ENCODE measurements at places on chromosomes 7 and 10. TPM values are rescaled to one million over a fixed set of nuclear protein-coding genes. Genes with fewer than 3 reads are reported as not detected.

GRCh38 chr10:69242852-69243212 lies 22.7 kb downstream of the HKDC1 start:
- no peak for DNase-seq

Gene GRID1
- 2.3 TPM for polyA plus RNA-seq

DNA sequence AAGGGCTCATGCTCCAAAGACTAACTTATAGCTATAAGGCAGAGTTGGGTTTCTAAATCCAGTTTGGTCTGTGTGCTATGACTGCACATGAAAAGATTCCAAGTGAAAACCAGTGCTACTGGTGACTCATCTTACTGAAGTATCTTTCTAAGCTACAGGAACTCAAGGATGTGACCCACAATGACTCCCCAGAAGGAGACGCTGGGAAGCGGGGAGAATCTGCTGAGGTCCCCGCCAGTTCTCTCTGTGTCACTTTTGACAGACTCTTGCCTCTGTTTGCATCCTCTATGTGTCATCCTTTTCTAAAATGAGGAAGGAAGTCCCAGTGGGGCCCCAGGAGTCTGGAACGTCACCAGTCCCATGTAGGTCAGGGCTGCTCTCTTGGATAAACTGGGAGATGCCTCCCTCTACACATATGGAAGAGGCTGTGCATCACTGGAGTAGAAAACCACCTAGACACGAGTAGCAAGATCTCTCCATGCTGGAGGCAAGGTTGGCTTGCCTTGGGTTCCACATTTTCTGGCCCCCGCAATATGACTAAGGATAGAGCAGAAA lies 28.8 kb upstream of the GPR26 start:
- no peak for DNase-seq

GRCh38 chr10:60086421-60086820 lies 180.1 kb upstream of the CCDC6 start:
- no peak for DNase-seq

- DNase-seq: no peak
Measured at GRCh38 chr10:31622978-31623377, 304.0 kb downstream of the ZEB1 start.

DNA sequence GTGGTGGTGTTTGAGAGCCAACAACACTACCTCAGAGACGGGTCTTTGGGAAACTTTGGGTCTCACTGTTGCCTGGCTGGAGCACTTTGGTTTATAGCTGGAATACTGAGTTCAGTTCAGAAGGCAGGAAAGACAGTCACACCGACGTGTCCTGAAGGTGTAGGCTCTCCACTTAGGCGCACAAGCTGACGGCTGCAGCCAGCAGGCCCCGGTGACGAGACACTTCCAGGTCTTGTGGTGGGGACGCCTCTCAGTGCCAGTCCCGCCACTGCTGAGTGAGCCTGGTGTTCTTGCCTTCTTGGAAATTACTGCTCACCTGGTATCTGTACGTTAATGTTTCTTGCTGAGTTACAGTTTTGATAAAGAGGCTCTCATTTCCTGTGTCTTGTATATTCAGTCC lies 74.0 kb downstream of the WDR37 start:
- no peak for DNase-seq

- no peak for DNase-seq
Measured at GRCh38 chr10:15015451-15015850, 28.3 kb upstream of the OLAH start.

DNA sequence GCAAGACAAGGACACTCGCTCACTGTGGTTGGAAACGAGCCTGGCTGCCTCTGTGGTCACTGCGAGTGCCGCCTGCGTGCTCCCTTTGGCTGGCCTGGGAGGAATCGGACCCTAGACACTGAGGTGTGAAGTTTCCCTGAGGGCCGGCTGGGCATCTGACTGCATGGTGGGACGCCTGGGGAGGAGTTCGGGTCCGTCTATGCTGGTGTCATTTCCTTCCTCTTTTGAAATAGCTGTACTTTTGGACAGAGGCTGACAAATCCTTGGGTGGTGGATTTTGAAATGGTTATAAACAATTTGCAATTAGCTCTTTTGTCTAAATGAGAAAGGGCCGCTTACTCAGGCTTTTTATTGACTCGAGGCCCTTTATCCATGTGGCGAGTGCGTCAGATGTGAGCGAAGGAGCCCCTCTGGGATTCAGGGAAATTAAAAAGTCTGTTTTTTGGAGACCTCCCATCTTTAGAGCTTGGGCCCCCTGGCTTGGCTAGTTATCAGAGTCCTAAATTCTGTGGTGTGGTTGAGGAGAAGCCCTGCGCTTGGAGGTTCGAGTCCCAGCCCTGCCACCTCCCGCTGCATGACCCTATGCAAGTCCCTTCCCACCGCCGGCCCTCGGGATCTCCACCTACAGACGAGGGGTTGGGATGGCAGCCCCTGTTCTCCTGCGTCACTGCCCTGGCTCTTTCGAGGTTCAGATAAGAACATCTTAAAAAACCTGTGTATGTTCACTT lies 147.1 kb downstream of the RGS10 start:
- no peak for DNase-seq

Gene ARMC10
- 60.0 TPM for polyA plus RNA-seq

Gene WASHC2A
- polyA plus RNA-seq: 55.7 TPM

DNA sequence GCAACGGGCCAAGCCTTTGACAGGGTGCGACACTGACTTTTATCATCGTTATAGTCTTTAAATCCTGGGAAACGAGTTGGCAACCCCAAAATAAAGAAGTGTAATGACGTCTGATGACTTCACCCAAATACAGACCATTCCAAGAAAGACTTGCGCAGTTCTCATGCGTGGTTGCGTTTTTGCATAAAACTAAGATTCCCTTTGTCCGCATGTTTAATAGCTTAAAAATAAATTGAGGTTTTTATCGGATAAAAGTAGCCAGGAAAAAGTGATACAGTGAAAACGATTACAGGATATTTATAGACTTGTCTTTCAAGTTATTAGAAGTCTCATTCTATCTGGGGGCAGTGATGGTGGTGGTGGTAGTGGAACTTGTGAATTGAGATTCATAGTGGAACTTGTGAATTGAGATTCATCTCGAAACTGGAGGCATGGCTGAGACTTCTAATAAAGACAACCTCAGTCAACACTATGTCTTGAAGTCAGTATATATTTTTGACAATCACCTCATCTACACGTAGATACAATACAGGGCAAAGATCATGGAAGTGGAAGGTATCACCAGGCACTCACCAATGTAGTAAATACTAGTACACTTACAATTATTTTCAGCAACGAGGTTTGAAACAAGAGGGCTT lies 1.2 kb upstream of the NAMPT start:
- DNase-seq: no peak

- DNase-seq: no peak
Measured at GRCh38 chr10:31705136-31705535, 223.5 kb downstream of the ARHGAP12 start.

- no peak for DNase-seq
Measured at GRCh38 chr10:77625379-77625778, 12.2 kb downstream of the KCNMA1 start.

DNA sequence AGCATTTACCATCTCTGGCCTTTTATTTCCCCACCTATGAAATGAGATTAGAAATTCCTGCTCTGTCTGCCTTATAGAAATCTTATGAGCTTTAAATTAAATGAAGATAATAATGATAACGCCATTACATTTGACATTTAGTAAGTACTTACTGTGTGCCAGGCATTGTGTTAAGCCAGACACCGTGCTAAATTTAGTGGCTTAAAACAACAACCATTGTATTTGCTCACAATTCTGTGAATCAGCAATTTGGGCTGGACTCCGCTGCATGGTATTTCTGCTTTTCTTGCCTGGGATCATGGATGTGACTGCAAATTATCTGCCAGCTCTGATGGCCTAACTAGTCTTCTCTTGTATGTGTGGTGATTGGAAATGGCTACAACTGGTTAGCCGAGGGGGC lies 56.4 kb upstream of the CCDC6 start:
- no peak for DNase-seq

Gene SRRM3
- polyA plus RNA-seq: 2.6 TPM

DNA sequence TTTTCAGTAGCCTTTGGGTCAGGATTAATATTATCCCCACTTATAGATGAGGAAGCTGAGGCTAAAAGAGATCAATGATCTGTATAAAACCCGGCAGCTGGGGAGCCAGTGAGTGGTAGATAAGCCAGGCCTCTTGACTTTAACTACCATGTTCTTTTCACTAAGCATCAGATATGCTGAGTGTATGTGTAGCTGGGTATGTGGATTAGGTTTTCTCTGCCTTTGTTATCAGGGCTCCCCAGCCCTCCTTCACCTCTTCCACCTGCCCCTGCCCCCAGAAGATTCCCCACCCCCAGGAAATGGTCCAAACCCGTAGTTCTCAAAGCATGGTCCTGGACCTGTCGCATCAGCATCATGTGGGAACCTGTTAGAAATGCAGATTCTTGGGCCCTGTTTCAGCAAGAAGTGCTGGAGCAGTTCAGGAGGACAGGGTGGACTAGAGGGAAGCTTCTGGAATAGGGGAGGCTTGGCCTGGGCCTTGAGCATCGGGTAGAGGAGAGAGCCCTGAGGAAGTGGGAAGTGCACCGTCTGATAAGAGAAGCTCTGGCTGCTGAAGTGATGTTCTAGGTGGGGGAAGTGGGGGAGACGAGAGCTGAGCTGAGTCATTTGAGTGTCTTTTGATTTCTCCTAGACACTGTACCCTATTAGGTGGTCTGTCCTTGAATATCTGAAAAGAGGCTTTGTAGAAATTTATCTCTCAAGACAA lies 101.3 kb downstream of the HIF1AN start:
- no peak for DNase-seq

Gene CCT6A
- polyA plus RNA-seq: 229 TPM

Gene UCMA
- polyA plus RNA-seq: not detected

Gene HTR7
- 0.65 TPM for polyA plus RNA-seq

- DNase-seq: no peak
Measured at GRCh38 chr7:98810153-98810802, 59.5 kb downstream of the TMEM130 start.

Measured in right renal pelvis (tissue), 4 donors.